T-helper 2 cell (primary cell): ENCODE measurements at places on chromosomes 4 and X.

GRCh38 chr4:17811078-17811603 lies 362 bp downstream of the NCAPG start:
- DNase-seq = no peak

GRCh38 chr4:180768610-180769009 lies 1474.6 kb upstream of the TENM3 start:
- DNase-seq = no peak

GRCh38 chr4:76016393-76016792 lies 6.9 kb downstream of the CXCL10 start:
- no peak for DNase-seq

DNA sequence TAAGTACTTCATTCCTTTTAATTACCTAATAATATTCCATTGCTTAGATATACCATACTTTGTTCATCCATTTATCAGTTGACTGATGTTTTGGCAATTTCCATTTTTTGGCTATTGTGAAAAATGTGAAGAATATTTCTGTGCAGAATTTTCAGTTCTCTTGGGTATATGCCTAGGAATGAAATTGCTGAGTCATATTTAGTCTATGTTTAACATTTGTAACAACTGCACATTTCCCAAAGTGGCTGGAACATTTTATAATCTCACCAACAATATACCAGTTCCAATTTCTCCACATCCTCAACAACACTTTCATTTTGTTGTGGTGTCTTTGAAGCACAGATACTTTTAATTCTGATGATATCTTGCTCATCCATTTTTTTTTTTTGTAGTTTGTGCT lies 215.5 kb downstream of the PDGFC start:
- DNase-seq = no peak

- no peak for DNase-seq
Measured at GRCh38 chrX:128846385-128846784, 676.9 kb downstream of the SMARCA1 start.

- no peak for DNase-seq
Measured at GRCh38 chr4:140641105-140641555, 72.4 kb upstream of the UCP1 start.

- DNase-seq = no peak
Measured at GRCh38 chr4:127445471-127445870, 187.3 kb upstream of the INTU start.

DNA sequence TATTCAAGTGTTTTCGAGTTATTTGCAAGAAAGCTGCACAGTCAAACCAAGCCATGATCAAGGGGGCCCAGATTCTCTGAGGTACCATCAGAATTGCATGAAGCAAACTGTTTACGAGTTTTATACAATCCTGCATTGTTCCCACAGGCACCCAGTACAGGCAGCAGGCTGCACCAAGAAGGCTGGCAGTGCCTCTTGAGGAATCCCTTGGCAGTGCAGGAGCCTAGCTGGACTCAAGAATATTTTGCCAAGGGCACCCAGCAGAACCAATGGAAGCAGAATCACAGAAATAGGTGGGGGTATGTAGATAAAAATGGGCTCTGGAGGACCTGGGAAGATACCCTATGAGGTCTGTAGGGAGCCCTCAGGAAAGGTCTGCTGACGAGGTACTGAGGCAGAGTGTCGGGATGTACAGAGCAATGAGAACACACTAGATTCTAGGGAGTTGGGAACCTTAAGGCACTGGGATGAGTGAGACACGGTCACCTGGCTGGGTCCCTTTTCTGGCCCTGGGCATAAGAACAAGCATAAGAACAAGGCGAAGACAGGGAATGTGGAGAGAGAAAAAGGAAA lies 2.5 kb upstream of the PLP1 start:
- no peak for DNase-seq

DNA sequence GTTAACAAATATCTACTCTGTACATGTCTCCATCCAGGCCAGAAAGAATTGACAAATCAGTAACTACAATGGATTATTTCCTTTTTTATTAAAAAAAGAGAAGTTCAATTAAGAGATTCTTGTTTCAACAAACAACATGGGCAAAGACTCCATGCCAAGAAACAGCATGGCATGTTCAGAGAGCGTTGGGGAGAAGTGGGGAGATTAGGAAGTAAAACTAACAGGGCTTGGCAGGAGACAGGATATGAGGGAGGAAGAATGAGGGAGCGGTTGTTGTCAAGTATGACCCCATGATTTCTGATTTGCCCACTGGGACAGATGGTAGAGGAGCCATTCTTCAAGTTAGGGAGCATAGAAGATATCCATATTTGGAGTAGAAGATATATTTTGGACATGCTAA lies 128.4 kb downstream of the RNF150 start:
- DNase-seq = no peak

DNA sequence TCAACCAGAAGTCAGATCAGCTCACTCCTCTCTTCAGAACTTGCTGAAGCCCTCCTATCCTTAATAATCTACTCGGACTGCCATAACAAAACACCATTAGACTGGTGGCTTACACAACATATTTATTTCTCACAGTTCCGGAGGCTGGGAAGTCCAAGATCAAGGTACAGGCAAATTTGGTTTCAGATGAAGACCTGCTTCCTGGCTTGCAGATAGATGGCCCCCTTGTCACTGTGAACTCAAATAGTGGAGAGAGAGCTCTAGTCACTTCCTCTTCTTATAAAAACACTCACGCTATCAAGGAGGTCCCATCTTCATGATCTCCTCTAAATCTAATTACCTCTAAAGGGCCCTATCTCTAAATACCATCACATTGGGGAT lies 125.1 kb downstream of the CAMK2D start:
- no peak for DNase-seq

- no peak for DNase-seq
Measured at GRCh38 chrX:114015966-114016365, 567.9 kb upstream of the HTR2C start.

- no peak for DNase-seq
Measured at GRCh38 chrX:147217334-147217733, 402.8 kb upstream of the CXorf51A start.

GRCh38 chrX:124555036-124555595 lies 208.8 kb downstream of the SH2D1A start:
- no peak for DNase-seq

GRCh38 chr4:108477527-108478108 lies 142.8 kb upstream of the RPL34 start:
- DNase-seq = no peak
